H9 (cell line): ENCODE measurements at places on chromosomes 7 and 10. TPM values are rescaled to one million over a fixed set of nuclear protein-coding genes. Genes with fewer than 3 reads are reported as not detected.

Gene MRM2
- total RNA-seq, result 57.2 and 59.0 TPM in 2 replicates

Gene ARMC10
- 40.2 and 46.8 TPM in 2 replicates for total RNA-seq

Gene AKR1D1
- 0.31 and 0.48 TPM in 2 replicates for total RNA-seq

Gene MMD2
- 0.11 and 0.20 TPM in 2 replicates for total RNA-seq
